ENCODE measurements at places on chromosomes 13 and 19.

DNA sequence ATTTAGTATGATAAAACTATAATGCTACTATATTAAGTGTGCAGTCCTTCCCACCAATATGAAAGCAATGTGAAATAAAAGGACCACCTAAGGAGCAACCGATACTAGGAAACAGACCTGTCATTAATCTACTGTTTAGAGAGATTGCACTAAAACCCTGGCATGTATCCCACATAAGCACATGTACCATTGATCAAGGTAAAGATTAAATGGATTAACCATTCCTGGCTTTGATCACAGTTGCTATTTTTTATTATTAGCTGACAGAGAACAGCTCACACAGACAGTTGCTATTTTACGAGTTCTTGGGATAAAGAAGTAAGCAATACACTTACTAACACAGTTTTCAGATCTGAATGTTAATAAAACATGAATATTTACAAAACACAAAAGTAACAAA lies 57.7 kb upstream of the ZDHHC20 start:
- DNase-seq: no peak

DNA sequence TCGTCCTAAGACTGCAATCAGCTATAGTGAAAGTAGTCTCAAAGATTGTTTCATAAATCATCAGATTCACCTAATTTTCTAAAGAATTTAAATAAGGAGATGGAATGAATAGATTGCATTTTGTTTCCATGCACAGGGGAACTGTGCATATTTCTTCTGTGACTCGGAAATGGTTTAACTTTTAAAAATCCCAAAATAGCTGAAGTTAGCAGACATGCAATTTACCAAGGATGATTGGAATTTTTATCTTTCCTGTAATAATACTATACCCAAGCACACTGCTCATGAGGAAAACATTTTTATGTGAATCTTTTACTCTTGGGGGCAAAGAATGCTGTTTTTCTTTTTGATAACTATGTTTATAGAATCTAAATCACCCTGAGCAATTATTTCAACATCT lies 15.0 kb upstream of the LMO7 start:
- DNase-seq: no peak

GRCh38 chr19:47707135-47707925 lies 5.9 kb upstream of the EHD2 start:
- peak; percentile 91 for DNase-seq

DNA sequence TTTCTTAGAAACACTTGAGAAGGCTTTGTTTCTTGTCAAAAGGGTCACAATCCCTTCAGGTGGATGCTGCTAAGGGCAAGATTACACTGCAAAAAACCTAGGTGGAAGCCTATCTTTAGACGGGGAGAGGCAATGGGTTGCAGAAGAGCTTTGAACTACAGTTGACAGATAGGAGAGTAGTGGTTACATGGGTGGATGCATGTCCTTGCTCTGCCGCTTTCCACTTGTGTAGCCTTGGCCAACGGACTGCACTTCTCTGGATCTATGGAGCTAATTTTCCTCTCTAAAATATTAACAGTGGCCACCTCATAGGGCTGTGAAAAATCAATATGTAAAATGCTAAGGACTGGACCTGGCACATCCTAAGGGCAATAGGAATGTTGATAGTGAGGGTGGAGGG lies 980 bp downstream of the BCKDHA start:
- no peak for DNase-seq

DNA sequence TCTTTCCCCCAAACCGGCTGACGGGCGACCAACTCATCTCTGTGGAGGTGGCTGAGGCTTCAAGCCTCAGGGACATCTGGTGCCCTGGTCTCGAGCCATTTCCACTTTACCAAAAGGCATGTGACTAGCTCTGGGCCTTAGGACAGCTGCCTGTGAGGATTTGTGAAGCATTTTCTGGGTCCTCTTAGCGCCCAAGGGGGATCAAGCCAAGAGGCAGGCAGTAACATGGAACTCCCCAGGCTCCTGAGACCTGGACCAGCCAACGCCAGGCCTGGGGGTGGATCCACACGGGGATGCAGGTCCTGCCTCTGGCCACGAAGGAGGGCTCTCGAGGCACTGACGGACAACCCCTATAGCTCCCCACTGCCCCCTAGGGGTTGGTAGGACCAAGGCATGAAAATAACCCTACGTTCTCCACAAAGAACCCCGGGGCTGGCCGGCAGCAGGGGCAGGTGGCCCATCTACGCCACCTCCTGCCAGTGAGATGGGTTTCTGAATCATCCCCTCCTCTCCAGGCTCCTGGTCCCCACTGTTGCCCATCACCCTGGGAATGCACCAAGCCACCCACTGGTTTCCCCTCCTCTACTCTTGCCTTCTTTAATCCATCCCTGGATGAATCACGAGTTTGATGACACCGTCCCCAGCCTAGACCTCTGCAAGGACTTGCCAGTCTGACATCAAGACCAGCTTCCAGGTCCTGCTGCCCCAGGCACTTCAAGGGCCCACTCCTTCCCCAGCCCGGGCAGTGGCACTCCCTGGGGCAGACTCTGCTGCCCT lies 7.0 kb upstream of the MYDGF start:
- DNase-seq: peak; percentile 52

DNA sequence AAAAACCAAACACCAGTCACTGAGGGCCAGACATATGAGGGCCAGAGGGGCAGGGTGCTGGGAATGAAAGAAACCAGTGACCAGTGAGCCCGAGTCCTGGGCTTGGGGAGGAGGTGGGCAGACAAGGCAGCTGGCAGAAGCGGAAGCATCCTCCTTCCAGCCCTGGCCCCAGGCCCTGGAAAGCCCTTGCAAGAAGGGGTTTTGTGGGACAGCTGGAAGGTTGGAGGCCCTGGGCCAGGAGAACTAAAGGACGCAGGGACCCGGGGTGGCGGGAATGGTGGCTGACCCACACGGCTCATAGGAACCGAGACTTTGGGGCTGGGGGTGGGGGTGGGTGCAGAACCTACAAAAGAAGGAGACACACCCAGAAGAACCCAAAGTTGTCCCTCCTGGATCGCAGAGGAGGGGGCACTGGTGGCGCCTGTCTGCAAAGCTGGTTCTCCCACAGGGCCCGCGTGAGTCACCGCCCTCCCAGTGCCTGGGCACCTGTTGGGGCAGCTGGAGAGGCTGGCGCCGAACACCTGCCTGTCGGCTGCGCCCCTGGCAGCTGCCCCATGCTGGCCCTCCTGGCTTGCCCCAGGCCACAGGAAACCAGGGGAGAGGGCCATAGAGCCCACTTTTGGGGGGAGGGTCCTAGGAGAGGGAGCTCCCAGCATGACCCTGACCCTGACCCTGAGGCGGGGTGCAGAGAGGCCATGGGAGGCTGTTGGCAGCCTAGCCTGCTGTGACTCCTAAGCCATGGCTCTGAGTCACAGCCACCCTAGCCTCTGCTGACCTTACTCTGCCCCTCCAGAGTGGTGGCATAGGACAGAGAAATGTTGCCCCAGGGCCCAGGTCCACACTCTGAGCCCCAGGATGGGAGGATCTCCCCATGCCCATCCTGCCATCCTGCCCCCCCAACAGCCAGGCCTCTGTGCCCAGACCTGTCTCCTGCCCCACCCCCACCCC lies 802 bp downstream of the DMPK start:
- DNase-seq: no peak

DNA sequence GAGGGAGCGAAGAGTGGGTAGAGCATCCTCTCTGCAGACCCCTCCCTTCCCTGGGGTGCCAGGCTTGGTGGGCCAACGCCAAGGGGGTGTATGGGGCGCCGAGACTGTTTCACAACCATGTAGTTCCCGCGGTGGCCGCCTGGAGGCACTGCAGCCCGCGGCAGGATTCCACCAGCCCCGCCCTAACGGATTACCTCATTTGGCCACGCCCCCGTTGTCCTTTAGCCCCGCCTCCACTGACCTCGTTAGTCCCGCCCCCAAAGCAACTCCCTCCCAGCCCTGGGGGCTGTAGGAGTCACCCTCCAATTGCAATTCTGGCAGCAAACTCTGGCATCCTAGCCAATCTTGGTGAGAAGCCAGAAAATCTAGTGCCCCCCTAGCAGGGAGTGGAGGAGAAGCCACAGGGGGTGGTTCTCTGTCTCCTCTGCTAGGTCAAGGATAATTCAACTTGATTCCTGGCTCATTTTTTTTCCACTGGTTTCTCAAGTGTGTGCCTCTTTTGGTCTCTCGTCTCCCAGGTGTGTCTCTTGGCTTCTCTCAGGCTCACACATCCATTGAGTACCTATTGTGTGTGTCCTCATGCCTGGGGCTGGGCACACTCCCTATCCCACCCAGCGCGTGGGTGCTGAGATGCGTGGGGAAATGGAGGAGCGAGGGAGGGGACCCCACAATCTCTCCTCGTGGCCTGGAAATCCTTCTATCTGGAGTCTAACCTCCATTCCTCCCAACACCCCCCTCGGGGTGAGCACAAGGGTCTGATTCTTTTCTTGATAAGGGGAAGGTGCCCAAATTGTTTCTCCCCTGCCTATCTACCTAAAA lies 2.0 kb downstream of the OLFM2 start:
- DNase-seq: peak; percentile 94

- peak; percentile 55 for DNase-seq
These were observed 20.4 kb downstream of the NOSIP start for GRCh38 chr19:49559928-49560327.

DNA sequence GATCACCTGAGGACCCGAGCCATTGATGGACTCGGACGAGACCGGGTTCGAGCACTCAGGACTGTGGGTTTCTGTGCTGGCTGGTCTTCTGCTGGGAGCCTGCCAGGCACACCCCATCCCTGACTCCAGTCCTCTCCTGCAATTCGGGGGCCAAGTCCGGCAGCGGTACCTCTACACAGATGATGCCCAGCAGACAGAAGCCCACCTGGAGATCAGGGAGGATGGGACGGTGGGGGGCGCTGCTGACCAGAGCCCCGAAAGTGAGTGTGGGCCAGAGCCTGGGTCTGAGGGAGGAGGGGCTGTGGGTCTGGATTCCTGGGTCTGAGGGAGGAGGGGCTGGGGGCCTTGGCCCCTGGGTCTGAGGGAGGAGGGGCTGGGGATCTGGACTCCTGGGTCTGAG lies 888 bp downstream of the FGF21 start:
- no peak for DNase-seq

- DNase-seq: no peak
These were observed 213.9 kb upstream of the SERP2 start for GRCh38 chr13:44159633-44160279.

DNA sequence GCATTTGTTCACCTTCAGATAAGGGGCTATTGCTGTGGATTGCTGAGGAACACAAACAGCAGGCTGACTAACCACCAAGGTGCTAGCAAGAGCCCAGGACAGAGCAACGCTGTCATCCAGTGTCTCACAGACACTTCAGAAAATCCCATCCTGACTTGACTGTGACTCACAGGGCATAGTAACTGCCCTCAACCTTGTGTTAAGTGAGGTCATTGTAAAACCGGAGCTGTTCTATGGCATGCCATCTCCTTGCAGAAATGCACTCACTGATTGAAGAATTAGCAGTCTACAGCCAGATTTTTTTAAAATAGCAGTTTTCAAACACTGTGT lies 51.1 kb downstream of the TNFRSF19 start:
- DNase-seq: peak; percentile 37

GRCh38 chr13:80707000-80707983 lies 366.4 kb upstream of the SPRY2 start:
- DNase-seq: no peak

DNA sequence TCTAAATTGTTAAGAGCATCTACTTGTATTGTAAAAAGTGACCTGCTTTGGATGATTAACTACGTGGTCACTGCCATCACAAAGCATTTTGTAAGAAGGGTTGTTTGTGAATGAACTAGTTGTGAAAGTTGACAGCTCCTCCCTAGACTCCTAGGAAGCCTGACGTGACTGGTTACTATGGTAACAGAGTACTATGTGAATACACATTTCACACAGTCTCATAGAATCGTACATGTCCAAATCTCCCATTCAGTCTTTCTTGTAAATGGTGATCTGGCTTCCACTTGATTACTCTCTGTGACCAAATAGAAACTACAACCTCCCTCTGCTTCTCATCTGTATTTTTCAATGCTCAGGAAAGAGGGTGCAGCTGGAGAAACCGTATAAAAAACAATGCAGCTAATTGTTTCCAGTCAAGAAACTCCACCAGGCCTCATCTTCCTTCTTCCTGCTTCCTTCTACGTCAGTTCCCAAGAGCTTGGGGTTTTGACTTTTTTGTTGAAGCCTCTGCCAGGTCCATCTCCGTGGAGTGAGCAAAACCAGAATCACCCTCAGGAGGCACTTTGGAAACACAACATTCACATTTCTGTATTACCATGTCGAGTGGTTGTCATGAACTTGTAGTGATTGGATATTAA lies 83.4 kb downstream of the GPC6 start:
- DNase-seq: no peak

GRCh38 chr13:57878291-57878690 lies 246.7 kb downstream of the PCDH17 start:
- no peak for DNase-seq

DNA sequence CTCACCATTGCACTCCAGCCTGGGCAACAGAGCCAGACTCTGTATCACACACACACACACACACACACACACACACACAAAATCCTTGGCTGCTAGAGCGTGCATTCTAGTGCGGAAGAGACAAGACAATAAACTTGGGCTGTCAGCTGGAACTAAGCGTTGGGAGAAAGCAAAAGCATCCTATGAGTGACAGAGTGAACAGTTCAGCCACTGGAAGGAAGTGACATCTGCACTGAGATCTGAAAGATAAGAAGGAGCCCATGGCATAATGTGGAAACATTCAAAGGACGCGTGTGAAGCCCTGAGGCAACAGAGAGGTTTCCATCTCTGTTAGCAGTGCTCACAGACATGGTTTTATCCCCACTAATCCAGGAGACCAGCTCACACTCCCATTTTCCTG lies 3.5 kb upstream of the SLC1A5 start:
- peak; percentile 34 for DNase-seq

DNA sequence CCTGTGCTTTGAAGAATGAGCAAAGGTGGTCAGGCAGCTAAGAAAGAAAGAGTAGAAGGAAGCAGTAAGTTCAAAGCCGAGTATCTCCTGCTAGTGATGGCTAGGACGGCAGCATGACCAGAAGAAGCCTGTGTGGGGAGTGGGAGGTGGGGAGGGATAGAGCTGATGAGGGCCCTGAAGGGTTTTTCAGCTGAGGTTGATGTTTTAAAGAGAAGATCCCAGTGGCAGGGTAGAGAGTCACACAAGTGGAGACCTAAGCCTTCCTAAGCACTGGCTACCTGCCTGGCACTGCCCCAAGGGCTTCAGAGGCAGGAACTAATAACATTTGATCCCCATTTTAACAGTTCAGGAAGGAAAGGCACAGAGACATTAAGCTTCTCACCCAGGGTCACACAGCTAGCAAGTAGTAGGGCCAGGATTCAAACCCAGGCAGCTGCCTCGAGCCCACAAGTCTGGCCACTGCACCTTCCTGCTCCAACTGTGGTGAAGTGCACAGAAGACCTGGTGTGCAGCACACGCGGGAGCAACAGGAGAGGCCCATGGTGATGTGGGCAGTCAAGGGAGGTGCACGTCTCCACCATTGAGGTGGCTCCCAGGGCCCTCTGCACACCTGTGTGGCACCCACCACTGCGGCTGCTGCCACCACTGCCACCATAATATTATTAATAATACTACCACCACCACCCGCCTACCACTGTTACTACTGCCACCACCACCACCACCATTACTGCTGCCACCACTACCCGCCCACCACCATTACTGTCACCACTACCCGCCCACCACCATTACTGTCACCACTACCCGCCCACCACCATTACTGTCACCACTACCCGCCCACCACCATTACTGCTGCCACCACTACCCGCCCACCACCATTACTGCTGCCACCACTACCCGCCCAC lies 22.1 kb downstream of the CUL4A start:
- DNase-seq: peak; percentile 31

GRCh38 chr13:110771194-110771593 lies 57.7 kb downstream of the ING1 start:
- DNase-seq: no peak

GRCh38 chr13:42786715-42787114 lies 5.3 kb downstream of the FAM216B start:
- DNase-seq: no peak

GRCh38 chr19:28966737-28967399 lies 246.1 kb downstream of the UQCRFS1 start:
- no peak for DNase-seq

Measured in activated CD4-positive, alpha-beta T cell treated with anti-CD3 and anti-CD28 coated beads for 36 hours (primary cell).